ENCODE measurements at places on chromosomes 2 and 18. TPM values are rescaled to one million over a fixed set of nuclear protein-coding genes. Genes with fewer than 3 reads are reported as not detected.

DNA sequence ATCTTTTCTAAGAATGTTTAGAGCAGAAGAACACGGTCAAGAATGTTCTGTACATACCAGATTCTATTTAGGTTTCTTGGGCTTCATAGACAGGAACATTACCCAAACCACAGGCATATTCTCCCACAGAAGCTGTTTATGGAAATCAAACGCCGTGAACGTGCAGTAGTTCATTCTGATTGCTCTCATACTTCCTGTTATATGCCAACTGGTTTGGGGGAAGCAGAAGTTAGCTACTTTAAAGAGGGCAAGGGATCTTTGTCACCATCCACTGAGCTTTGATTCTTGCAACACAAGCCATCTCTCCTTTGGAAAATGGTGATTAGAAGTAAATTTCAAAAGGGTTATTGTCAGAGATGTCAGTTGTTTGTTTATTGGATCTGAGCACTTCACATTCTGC lies 182.2 kb upstream of the NRP2 start:
- H3K27me3 ChIP-seq, result peaks cover 5% of the 10 kb centered on the region
- no peak overlapping the region for H3K4me3 ChIP-seq
- H3K4me1 ChIP-seq, result peaks cover 3% of the 10 kb centered on the region
- H3K36me3 ChIP-seq, result no peaks in the 10 kb centered on the region
- H3K27ac ChIP-seq, result no peak overlapping the region

DNA sequence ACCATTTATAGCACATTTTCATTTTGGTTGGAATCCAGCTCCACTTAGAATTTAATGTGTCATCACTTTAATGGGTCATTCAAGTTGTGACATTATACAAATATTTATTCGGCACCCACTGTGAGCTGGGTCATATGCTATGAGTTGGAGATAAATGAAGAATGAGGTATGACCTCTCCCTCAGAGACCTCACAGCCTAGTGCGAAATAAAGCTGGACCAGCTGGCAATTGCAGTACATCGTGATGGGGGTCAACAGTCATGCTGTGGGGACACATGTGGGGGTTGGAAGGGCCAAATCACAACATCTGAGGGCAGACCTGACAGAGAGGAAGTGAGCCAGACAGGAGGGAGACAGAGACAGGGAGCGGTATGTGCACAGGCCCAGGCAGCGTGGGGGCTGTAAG lies 175.4 kb downstream of the MAIP1 start:
- H3K4me3 ChIP-seq, result no peak overlapping the region
- H3K27me3 ChIP-seq, result peaks cover 10% of the 10 kb centered on the region
- peaks cover 2% of the 10 kb centered on the region for H3K36me3 ChIP-seq
- H3K27ac ChIP-seq, result no peak overlapping the region
- H3K4me1 ChIP-seq, result no peaks in the 10 kb centered on the region
- no peak for DNase-seq

Gene INHA
- total RNA-seq, result not detected

Gene G6PC2
- not detected for total RNA-seq

DNA sequence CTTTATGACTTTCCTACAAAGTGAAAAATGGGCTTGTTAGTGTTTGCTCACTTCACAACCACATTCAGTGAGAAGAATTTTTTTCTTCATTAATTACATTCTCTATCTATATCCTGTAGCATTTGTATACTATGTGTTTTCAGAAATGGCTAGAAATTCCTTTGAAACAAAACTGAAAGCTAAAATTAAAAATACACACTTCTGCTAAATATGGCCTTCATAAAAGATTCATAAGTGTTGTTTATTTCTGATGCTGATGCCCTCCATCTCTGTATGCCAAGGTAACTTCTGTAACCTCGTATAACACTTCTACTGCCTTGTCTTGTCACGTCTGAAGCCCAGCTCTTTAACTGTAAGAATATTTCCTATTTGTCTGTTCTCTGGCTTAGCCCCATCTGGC lies 59.8 kb downstream of the PMAIP1 start:
- H3K36me3 ChIP-seq, result peaks cover 3% of the 10 kb centered on the region
- H3K27ac ChIP-seq, result no peak overlapping the region
- no peak for DNase-seq
- no peaks in the 10 kb centered on the region for H3K4me1 ChIP-seq

- H3K27me3 ChIP-seq, result peaks cover 76% of the 10 kb centered on the region
- peaks cover 2% of the 10 kb centered on the region for H3K36me3 ChIP-seq
- H3K27ac ChIP-seq, result no peak overlapping the region
Measured at GRCh38 chr18:47262301-47263149, 11.1 kb upstream of the SKOR2 start.

- H3K4me3 ChIP-seq, result no peak overlapping the region
- H3K27ac ChIP-seq, result no peak overlapping the region
- H3K36me3 ChIP-seq, result no peaks in the 10 kb centered on the region
Measured at GRCh38 chr2:141927536-141927935, 203.3 kb downstream of the LRP1B start.

Gene CCDC74A
- total RNA-seq, result 1.4 TPM

Gene COLEC11
- total RNA-seq, result not detected

Gene TNFRSF11A
- 1.2 TPM for total RNA-seq

Gene UPP2
- total RNA-seq, result not detected

DNA sequence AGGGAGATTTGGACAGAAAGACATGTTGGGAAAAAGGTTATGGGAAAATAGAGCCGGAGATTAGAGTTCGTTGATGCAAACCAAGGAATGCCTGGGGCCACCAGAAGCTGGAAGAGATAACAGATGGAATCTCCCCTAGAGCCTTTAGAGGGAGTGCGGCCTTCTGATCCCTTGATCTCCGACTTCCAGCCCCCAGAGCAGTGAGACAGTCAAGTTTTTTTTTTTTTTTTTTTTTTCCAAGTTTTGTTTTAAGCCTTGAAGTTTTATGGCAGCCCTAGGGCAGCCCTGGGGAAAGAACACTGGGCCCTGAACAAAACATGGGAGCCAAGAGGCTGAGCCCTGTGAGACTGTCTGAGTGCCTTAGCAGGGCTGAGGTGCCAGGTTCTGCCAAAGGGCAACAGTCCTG lies 6.5 kb downstream of the DGKD start:
- H3K4me3 ChIP-seq, result no peak overlapping the region
- no peak for DNase-seq
- peaks cover 41% of the 10 kb centered on the region for H3K4me1 ChIP-seq

Gene SULT1C4
- not detected for total RNA-seq

DNA sequence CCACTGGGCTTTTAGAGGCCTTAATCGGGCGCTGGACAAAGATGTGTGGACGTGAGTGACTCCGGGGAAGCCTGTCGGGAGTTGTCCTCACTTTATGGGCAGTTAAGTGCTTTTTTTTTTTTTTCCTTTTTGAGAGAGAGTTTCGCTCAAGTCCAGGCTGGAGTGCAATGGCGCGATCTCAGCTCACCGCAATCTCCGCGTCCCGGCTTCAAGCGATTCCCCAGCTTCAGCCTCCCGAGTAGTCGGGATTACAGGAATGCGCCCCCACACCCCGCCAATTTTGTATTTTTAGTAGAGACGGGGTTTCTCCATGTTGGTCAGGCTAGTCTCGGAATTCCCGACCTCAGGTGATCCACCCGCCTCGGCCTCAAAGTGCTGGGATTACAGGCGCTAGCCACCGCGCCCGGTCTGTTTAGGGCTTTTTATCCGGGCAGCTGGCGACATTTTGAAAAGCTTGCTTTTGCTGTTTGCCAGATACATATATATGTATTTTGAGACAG lies 1.5 kb downstream of the MSH6 start:
- H3K36me3 ChIP-seq, result peaks cover 2% of the 10 kb centered on the region
- H3K27me3 ChIP-seq, result no peaks in the 10 kb centered on the region
- H3K27ac ChIP-seq, result peak overlapping the region; percentile 72
- no peak for DNase-seq
- H3K4me3 ChIP-seq, result peak overlapping the region; percentile 96

GRCh38 chr2:128751746-128752145 lies 433.1 kb upstream of the HS6ST1 start:
- peaks cover 17% of the 10 kb centered on the region for H3K4me1 ChIP-seq
- peaks cover 48% of the 10 kb centered on the region for H3K27me3 ChIP-seq
- no peak for DNase-seq
- peaks cover 5% of the 10 kb centered on the region for H3K36me3 ChIP-seq

Gene PRKAG3
- total RNA-seq, result not detected

GRCh38 chr18:47492691-47493090 lies 241.2 kb upstream of the SKOR2 start:
- H3K27me3 ChIP-seq, result no peaks in the 10 kb centered on the region
- DNase-seq, result no peak
- no peak overlapping the region for H3K27ac ChIP-seq
- no peaks in the 10 kb centered on the region for H3K4me1 ChIP-seq
- H3K4me3 ChIP-seq, result no peak overlapping the region

DNA sequence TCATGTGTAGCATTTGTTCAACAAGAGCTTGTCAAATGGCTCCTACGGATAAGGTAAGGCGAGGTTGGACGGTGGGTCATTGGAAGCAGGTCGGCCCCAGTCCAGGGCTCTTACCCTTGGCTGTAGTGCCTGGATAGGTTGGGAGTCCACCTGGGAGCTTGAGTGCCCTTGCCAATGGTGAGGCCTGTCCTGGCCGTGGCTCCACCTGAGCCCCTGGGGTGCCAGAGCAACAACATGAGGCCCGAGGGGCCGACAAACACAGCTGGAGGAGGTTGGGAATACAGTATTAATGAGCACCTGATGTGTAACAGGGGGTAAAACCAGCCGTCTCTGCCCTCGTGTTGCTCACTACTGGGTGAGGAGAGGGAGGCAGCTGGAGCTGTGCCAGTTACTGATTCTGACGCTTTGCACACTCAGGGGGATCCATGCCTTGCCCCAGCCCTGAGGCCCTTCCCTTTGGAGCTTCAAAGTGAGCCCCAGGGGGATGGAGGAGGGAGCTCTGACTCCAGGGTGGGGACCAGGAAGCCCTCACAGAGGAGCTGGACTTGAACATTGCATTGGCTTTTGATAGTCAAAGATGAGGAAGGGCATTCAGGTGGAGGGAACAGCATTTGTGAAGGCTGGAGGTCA lies 87.2 kb downstream of the RHOB start:
- no peak overlapping the region for H3K4me3 ChIP-seq
- no peak overlapping the region for H3K27ac ChIP-seq
- peaks cover 2% of the 10 kb centered on the region for H3K4me1 ChIP-seq
- H3K36me3 ChIP-seq, result peaks cover 7% of the 10 kb centered on the region

GRCh38 chr2:128513961-128514283 lies 195.3 kb upstream of the HS6ST1 start:
- DNase-seq, result no peak
- no peaks in the 10 kb centered on the region for H3K4me1 ChIP-seq
- no peaks in the 10 kb centered on the region for H3K36me3 ChIP-seq
- H3K27ac ChIP-seq, result no peak overlapping the region
- peaks cover 37% of the 10 kb centered on the region for H3K27me3 ChIP-seq

Data from T-helper 17 cell (primary cell).